Germinal center (tissue), 1 donor: ENCODE measurements at places on chromosomes 7 and 10.

GRCh38 chr10:62817766-62818425 is 1.7 kb upstream of the EGR2 start:
- DNase-seq: peak; percentile 89

GRCh38 chr7:64656489-64656888 is 9.4 kb upstream of the ZNF107 start:
- DNase-seq: no peak

DNA sequence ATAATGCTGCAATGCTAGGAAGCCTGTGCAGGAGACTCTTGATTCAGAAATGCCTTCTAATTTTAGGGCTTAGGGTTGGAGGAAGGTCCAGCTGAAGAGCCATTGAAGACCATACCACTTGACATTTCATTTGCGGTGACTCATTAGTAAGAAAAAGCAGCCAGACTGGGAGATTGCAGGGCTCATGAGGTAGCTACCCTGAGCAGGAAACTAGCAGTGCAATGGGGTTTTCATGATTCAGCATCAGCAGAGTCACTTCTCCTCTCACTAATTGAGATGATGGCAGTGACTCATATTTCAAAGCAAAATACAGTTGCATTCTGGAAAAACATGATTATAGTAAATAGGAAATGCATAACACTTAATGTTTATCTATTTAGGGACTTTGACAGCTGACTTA is 434.1 kb downstream of the DNAJB9 start:
- DNase-seq: no peak

GRCh38 chr10:33066558-33067236 is 108.7 kb upstream of the ITGB1 start:
- DNase-seq: no peak

DNA sequence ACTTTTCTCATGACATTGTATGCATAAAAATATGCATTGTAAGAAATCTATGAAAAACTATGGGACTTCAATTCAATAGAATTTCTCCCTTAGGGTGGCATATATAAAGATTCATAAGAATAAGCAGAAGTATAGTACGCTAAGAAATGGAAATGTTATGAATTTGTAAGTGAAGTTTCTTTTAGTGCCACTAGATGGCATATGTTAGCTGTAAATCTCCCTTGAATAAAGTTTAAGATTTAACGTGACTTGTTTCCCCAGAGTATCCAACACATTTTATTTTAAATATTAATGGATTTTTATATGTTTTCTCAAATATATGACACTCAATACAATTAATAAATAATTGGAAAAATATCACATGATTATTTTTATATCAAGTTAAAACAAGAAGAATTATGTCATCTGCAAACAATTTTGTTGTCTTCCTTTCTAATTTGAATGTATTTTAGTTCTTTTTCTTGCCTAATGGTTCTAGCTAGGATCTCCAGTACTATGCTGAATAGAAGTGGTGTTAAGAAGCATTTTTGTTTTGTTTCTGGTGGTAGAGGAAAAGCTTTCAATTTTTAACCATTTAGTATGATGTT is 287.2 kb downstream of the HGF start:
- DNase-seq: peak; percentile 7
